SK-N-DZ (cell line): ENCODE measurements at places on chromosomes 4 and X.

GRCh38 chr4:97396097-97396496 lies 747.2 kb downstream of the STPG2 start:
- DNase-seq: peak; percentile 80

DNA sequence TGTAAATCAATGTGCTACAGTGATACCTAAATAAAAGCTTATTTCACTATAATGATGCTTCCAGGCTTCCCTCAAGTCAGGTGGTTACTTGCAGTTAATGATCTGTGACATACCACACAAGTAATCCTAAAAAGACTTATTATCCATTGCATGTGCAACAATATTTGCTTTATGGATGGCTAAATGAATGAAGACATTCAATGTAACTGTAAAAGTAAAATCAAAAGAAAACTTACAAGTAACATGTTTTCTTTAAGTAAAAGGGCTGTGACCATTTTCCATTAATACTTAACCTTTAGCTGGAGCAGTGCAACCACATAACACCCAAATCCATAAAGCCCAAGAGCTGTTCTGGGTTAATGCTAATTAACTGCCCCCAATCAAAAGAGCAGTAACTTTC lies 42.6 kb downstream of the RAB28 start:
- DNase-seq: no peak

GRCh38 chr4:76984788-76985211 lies 35.2 kb downstream of the SEPTIN11 start:
- peak; percentile 4 for DNase-seq

DNA sequence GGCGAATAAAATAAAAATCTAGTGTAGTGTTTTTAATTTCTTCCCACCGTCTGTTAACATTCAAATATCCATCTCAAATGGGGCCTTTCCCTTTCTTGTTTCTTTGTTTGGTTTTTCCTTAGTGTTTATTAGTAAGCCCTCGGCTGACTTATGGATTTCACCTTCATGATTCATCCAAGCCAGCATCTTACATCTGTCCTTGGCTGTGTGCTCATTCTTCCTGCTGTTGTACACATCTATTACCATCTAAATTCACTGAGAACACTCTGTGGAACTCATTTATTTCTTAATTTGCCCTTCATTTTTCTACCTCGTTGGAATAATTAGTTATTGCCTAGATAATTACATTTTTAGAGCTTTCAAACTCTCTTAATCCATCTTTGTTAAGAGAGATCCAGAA lies 84.9 kb downstream of the SPCS3 start:
- no peak for DNase-seq

- DNase-seq: no peak
These were observed 255.9 kb downstream of the SPRY1 start for GRCh38 chr4:123652476-123652875.

DNA sequence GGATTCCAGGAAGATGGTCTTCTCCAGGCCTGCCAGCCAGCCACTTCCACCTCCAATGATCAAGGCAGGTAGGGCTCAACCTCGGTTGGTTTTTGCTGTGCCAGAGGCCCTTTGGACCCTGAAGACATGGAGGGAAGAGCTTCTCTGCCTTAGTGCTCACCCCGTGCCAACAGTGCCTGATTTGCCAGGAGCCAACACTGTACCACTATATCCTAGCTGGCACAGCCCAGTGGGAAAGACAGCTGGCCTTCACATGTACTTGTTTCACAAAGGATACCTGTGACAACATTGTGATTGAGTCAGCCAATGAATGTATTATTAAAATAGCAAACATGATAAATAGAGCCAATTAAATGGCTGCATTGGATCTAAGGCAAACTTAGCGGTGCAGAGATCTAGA lies 51.9 kb upstream of the PRPS1 start:
- no peak for DNase-seq

- DNase-seq: no peak
These were observed 219.0 kb upstream of the EMCN start for GRCh38 chr4:100736641-100737451.

- no peak for DNase-seq
These were observed 128.5 kb upstream of the CYSLTR1 start for GRCh38 chrX:78455901-78456300.

DNA sequence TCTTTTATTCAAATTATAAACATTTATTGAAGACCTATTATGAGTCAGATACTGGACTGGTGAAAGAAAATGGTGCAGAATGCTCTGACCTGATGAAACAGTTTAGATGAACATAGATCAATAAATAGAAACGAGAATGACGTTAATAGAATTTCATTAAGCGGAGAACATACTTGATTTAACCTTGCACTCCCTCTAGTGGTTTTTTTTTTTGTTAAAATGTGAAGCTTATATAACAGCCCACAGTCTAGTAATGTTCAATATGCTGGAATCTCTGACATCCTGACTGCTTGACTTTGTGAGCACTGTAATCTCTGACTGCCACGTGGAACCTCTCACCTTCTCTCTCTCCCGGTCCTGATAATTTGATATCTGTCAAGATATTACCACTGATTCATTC lies 32.3 kb downstream of the HDAC8 start:
- peak; percentile 7 for DNase-seq

DNA sequence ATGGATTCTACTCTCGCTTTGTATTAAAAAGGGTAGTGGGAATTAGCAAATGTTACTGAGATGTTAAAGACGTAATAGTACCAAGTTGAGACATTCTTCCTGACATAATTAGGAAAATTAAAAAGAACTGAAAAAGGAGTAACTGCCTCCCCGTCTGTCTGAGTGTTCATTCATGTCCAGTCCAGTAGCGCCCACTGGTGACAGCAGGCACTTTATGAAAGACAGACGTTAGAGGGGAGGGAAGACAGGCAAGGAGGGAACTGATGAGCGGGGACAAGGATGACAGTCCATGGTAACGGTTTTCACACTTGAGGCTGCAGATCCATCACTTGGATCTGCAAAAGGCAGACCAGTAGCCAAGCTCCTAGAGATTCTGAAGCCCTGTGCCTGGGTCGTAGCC lies 326.7 kb downstream of the STK32B start:
- DNase-seq: peak; percentile 11

DNA sequence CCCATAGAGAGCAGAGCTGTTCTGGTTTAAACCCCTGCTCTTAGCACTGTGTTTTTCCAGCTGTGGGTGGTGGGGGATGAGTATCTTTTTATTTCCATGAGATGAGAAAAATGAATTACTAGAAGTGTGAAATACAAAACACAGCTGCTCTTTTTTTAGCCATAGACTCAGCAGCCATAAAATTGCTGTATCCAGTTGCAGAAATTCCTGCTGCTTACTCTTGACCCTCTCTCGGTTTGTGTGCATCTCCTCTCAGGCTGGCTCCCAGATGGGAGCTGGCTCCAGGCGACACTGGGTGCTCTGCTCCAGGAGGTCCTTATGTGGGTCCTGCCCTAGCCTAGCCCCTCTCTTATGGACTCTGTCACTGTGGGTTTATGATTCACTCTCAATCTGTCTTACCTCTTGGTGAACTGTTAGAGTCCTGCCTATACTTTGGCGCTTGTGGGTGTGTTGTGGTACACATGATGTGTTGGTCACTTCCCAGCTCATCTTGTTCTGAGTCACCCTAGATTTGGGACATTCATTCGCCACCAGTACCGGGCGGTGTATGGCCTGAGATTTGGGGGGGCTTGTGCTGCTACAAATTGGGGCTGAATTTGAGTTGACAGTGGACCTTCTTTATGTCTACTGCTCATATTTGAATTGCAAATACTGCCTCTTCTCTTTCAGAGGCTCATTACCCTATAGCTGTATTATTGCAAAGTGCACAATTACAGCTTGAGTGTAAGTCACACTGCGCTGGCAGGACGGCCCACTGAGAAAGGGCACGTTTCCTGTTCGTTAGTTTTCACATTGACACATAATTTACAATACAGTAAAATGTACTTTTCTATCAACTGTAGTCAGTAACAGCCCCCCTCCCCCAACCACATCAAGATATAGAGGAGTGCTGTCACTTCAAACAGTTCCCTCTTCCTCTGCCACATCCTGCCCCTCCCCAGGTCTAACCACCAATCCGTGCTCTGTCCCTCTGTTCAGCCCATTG lies 46.9 kb upstream of the MSANTD1 start:
- no peak for DNase-seq

DNA sequence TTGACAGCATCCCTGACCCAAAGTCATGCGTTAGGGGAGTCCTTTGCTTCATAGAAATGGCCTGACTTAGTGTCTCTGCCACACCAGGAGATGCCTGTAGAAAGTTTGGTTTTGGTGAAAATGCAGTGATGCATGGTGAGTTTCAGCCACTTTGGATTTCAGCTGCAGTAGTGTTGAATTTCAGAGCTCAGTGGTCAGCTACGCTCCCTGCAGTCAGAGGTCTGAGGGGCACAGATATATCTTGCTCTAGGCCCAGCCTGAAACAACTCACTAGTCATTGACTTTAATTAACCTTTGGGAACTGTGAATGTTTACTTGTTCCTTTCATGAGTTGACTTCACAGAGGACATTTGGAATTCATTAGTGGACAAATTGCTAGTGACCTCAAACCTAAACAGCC lies 17.5 kb downstream of the RBMX2 start:
- DNase-seq: no peak

DNA sequence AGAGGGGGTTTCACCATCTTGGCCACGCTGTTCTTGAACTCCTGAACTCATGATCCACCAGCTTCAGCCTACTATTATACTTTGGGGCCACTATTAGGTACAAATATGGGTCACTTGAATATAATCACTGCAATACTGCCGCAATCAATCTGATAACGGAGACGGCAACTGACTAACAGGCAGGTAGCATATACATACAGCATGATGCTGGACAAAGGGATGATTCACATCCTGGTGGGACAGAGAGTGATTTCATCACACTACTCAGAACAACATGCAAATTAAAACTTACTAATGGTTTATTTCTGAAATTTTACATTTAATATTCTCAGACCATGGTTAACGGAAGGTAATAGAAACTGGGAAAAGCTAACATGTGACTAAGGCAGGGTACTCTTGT lies 10.9 kb downstream of the LRBA start:
- DNase-seq: no peak

DNA sequence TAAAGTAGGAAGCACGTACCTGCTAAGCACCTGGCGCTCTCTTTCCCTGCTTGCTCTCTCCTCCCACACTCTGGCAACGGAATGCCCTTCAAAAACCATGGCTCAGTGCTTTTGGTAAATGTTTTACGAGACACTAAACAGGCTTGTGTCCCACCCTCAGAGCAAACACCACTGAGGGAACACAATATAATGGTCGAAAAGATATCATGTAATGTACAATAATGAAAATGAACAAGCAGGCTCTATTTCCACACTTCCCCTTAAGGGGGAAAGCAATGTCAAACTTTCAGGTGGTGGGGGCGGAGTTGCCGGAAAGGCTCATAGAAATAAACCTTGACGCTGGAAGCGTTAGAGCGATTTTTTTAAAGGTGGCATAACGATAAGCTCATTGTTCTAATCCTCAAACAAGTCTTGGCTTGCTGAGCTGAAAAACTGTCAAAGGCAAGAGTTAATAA lies 115.1 kb downstream of the RBM47 start:
- no peak for DNase-seq

GRCh38 chrX:71103110-71103983 lies 3.2 kb downstream of the CXorf65 start:
- peak; percentile 83 for DNase-seq

GRCh38 chrX:15797707-15798106 lies 7.4 kb downstream of the ZRSR2 start:
- DNase-seq: no peak

DNA sequence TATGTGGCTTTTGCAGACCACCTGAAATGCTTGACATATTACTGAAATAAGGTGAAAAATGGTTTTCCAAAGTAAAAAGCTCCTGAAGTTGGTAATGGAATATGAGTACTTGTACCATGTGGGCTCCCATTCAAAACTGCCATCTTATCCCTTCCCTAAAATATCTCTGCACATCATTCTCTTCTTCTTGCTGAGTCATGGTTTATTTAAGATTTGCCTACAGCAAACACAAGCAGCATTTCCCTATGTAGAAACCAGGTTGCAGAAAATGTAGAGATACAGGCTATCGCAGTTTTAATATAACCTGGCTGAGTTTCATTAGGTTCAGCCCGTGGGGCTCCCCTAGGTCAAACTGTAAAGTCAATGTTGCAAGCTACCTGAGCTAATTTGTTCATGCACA lies 270.1 kb downstream of the NLGN4X start:
- DNase-seq: no peak

GRCh38 chrX:107701493-107702121 lies 73.3 kb downstream of the PRPS1 start:
- DNase-seq: no peak

- DNase-seq: no peak
These were observed 32.0 kb upstream of the AMELX start for GRCh38 chrX:11261260-11261659.

- no peak for DNase-seq
These were observed 31.5 kb downstream of the ACTRT1 start for GRCh38 chrX:128020701-128021100.

DNA sequence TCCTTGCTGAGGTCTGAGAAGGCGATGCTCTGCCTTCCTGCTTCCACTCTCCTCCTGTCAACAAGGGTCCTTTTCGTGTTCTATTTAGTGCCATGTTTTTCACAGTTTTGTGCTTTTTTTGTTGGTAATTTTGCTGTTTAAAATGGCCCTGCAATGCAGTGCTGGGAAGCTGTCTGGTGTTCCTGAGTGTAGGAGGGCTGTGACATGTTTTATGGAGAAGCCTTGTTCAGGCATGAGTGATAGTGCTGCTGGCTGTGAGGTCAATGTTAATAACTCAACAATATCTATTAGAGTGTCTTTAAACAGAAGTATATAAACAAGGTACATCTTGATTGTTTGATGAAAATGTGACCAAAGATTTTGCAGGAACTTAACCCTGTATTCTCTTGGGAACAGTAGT lies 27.6 kb downstream of the CLCN4 start:
- DNase-seq: no peak

DNA sequence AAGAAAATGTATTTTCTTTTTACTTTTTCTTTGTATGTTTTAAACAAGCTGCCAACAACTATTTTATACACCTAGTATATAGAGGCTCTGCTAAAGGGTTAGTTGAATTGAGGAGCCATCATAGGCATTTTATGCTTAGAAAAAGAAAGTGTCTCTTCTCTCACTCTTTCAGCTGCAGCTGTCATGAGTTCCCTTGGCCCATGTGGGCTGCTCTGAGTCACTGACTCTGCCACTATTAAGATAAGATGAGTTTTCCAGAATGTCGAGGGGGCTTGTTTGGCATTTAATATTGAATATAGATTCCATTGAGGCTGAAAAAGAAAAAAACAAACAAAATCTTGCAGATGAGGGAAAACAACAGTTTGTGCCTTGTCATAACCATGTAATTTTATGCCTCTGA lies 126.0 kb upstream of the PAQR3 start:
- DNase-seq: peak; percentile 21

GRCh38 chr4:79603681-79604080 lies 195.7 kb upstream of the GK2 start:
- no peak for DNase-seq

- no peak for DNase-seq
These were observed 20.1 kb downstream of the ADRA2C start for GRCh38 chr4:3786196-3786869.

- DNase-seq: peak; percentile 52
These were observed 122.2 kb downstream of the SHROOM4 start for GRCh38 chrX:50691820-50692219.

- no peak for DNase-seq
These were observed 53.1 kb downstream of the BMP2K start for GRCh38 chr4:78829296-78829695.

GRCh38 chr4:61923179-61923578 lies 723.1 kb downstream of the ADGRL3 start:
- no peak for DNase-seq
